ENCODE measurements at places on chromosomes 11 and 22. TPM values are rescaled to one million over a fixed set of nuclear protein-coding genes. Genes with fewer than 3 reads are reported as not detected.

GRCh38 chr11:114180301-114181055, 115.7 kb upstream of the NNMT start:
- H3K27me3 ChIP-seq = peaks cover 49% of the 10 kb centered on the region
- no peak for DNase-seq
- H3K4me1 ChIP-seq = peaks cover 7% of the 10 kb centered on the region

- H3K4me1 ChIP-seq = no peaks in the 10 kb centered on the region
- H3K4me3 ChIP-seq = no peak overlapping the region
- no peak for DNase-seq
- no peak overlapping the region for H3K27ac ChIP-seq
- no peaks in the 10 kb centered on the region for H3K36me3 ChIP-seq
Measured at GRCh38 chr11:81080476-81080875, 1639.6 kb upstream of the TENM4 start.

DNA sequence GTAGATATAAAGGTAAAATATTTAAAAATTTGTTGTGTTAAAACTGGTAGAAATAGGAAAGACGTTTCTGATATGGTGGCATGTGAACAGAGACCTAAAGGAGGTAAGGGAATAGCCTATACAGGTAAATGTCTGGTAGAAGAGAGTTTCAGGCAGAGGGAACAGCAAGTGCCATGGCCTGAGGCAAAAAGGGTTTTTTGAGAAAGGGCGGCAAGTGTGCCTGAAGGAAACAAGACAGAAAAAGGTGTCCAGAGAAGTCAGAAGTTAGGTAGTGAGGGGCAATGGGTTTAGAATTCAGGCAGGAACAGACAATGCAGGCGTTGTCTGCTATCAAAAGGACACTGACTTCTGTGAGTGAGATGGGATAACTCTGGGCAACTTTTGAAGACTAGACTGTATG, 339.7 kb downstream of the DYNC2H1 start:
- no peak for DNase-seq
- no peak overlapping the region for H3K4me3 ChIP-seq
- H3K27ac ChIP-seq = no peak overlapping the region
- H3K4me1 ChIP-seq = no peaks in the 10 kb centered on the region
- H3K27me3 ChIP-seq = no peaks in the 10 kb centered on the region
- no peaks in the 10 kb centered on the region for H3K36me3 ChIP-seq

DNA sequence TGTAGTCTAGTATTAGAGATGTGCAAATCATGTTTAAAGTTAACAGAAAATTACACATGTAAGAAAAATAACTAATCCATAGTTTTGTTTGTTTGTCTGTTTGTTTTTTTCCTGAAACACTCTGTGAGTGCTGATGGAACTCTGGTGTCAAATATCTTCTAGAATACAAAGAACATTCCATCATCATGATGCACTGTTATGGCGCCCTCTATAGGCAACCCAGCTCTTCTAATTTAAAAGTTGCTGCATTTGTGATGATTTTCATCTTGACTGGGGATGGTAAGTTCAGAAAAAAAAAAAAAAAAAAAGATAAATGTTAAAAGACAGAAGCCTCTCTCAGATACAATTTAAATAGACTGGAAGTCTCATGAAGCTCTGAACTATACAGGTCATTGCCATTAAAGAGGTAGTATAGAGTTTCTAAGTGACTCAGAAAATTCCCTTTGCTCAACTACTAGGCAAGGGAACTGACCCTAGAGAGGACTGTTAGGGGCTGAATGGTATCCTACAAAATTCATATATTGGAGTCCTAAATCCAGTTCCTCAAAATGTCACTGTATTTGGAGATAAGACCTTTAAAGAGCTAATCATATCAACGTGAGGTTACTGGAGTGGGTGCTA, 597.2 kb upstream of the ANO3 start:
- DNase-seq = no peak
- H3K4me1 ChIP-seq = no peaks in the 10 kb centered on the region
- no peaks in the 10 kb centered on the region for H3K36me3 ChIP-seq
- no peak overlapping the region for H3K27ac ChIP-seq

RAPSN gene
- polyA plus RNA-seq = not detected

NELL1 gene
- polyA plus RNA-seq = not detected

CDON gene
- 0.45 TPM for polyA plus RNA-seq
